ENCODE measurements at places on chromosomes 5 and 9.

DNA sequence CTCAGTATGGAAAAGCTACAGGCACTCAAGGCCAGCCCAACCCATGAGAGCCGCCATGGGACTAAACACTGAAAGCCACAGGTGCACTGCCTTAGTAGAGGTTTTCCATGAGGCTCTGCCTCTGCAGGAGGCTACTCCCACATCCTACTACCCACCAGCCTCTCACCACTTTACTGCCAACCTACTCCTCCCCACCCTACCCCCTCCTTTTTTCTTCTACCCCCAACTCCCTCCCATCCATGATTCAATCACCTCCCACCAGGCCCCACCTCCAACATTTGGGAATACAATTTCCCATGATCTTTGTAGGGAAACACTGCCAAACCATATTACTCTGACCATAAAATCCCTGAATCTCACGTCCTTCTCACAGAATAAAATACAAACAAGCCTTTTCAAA, 101.6 kb upstream of the CTSV start:
- no peak for DNase-seq

DNA sequence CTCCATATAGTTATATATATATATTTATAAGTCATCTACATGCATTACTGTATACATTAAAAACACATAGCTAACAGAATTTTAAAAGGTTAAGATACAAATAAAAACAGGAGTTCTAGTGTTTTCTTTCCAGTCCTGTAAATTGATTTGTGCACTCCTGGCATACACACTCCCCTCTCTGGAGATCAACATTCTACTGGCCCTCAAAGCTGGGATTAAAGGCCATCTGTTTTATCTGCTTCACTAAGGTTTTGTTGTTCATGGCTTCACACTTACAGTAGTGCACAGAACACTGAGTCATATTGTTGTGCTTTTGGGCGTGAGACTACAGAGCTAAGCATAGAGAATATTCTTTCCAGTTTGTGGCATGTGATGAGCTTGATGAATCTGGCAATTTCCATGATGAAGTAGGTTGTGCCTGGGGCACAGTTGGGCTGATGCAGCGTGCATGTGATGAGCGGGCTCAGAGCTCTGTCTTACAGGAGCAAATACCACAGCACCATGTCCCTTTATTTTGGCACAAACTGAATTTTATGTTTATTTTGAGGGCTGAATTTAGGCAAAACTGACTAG, 98.2 kb downstream of the TAF11L14 start:
- DNase-seq = no peak

GRCh38 chr5:74686962-74687751, 2.1 kb downstream of the HEXB start:
- no peak for DNase-seq

DNA sequence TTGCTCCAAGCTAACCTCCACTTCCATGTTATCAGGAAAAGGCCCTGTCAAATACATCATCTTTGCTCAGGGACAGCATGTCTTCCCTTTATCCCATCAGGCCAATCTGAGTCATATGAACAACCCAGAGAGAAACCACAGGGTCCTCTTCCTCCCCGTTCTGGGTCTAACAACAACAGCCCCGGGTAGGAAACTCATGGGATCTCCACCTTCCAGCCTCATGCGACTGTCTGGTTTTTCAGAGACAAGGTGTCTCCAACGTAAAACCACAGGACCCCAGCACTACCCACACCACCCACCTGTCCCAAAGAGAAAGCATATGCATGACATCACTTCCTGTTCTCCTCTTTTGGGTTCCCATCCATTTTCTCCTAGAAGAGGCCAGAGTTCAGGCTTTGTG, 217.9 kb downstream of the ENC1 start:
- no peak for DNase-seq

- DNase-seq = no peak
Measured at GRCh38 chr5:181176254-181176952, 28.6 kb downstream of the TRIM7 start.

- DNase-seq = no peak
Measured at GRCh38 chr5:5615569-5615968, 193.1 kb downstream of the ICE1 start.

DNA sequence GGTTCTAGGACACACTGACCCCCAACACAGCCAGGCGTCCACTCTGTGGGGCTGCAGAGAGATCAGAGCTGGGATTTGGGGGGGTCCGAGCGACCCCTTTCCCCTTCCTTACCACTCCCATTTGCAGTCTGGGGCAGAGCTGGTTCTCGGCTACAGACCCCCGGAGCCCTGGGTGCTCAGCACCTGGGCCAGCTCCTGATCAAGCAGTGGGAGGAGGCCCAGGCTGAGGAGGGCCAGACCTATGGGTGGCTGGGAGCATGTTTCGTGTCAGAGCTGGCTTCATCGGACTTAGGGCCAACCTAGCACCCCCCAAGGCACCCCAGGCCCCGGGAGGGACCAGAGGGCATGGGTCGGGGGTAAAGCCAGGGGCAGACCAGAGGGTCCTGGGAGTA, 7.6 kb downstream of the GRIN1 start:
- DNase-seq = no peak

GRCh38 chr5:14267166-14267838, 124.2 kb downstream of the TRIO start:
- no peak for DNase-seq

GRCh38 chr9:34540827-34541226, 18.0 kb upstream of the ENHO start:
- no peak for DNase-seq

GRCh38 chr5:109451146-109451545, 41.4 kb upstream of the PJA2 start:
- no peak for DNase-seq

DNA sequence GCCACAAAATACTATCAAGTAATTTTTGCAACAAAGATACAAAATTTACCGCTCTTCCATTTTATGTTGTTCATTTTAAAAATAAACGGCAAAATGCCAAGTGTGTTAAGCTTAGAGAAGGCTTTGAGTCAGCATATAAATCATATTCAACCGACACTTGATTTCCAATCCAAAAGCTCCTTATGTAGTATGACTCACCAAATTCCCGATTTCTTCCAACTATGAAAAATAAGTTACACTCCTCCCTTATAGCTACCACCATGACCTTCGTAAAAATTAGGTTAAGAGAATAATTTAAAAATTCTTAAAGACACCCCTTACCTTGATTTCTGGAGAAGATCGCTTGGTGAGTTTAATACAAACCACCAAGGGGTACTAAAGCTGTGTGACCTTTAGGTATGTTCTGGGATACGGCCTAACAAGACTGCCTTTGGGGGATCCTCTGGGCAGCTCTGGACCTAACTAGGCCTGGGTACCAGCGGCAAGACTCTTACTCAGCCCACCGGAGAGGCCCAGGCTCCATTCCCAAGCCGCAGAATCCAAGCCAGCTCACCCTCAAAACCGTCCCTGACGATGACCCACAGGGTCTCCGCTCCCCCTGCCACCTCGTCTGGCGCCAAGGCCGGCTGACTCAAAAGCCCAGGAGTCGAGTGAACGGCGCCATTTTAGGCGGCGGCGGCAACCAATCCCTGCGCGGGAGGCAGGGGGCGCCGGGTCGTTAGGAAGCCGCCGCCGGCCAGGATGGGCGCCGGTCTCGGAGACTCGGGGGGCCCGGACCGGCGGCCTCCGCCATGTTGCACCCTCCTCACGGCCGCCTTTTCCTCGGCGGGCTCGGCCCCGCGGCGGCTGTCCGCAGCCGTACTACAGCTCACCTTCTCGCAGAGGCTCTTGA, 739 bp downstream of the PPP2CA start:
- DNase-seq = peak; percentile 53

DNA sequence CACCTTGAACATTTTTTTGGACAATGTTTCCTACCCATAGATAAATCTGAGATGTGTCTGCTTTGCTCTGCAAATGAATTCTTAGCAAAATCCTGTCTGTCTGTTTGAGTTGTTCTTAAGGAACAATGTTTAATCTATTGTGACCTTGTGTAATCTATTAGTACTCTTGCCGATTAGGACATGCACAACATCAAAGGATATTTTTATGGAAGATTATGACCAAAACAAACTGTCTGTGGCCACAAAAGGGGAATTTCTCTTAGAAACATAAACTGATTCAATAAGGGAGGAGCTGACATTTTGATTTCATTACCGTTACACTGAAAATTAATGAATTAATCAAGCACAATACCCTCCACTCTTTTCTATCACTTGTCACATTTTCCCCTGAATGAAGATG, 323.0 kb upstream of the PRR16 start:
- DNase-seq = no peak

- no peak for DNase-seq
Measured at GRCh38 chr9:22041775-22042174, 32.7 kb upstream of the CDKN2B start.

- DNase-seq = no peak
Measured at GRCh38 chr5:52554293-52554692, 233.4 kb upstream of the ITGA1 start.

- DNase-seq = no peak
Measured at GRCh38 chr9:37146410-37146809, 26.0 kb downstream of the ZCCHC7 start.

- DNase-seq = no peak
Measured at GRCh38 chr5:131419877-131420276, 156.0 kb downstream of the CDC42SE2 start.

- DNase-seq = no peak
Measured at GRCh38 chr9:134384811-134385479, 58.7 kb downstream of the RXRA start.

DNA sequence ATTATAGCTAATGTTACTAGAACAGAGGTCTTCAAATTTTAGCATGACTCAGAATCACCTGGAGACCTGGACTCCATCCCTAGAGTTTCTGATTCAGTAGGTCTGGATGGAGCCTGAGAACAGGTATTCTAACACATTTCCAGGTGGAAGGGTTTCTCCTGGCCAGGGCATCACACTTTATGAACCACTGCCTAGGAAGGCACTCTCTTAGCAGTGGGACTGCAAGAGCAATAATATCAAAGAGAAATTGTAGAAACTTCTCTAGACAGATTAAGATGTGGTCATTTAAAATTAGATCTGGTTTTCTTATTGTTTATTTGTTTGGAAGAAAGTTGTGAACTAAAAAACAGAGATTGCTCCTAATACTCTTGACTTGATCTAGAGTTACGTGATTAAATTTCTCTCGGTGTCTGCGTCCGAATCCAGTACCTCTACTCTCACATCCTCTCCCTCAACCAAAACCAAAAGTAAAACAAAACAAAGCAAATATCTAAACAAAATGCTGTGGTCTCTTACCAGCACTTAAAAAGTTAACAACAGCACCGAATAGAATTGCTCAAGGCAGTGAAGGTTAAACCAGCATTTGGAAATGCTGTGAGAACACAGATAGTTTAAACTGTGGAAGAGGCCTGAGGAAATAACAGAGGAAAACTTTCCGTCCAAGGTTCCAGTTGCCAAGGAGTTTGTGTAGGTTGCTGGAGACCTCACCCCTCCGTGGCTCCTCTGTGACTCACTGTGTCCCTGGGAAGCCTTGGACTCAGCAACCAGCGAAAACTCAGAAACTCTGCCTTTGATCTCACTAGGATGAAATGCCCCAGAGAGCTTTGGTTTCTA, 193.4 kb downstream of the ARRDC3 start:
- no peak for DNase-seq

GRCh38 chr9:35945341-35946018, 12.5 kb downstream of the OR2S2 start:
- DNase-seq = no peak

- no peak for DNase-seq
Measured at GRCh38 chr9:80146466-80146865, 574.7 kb downstream of the TLE4 start.

DNA sequence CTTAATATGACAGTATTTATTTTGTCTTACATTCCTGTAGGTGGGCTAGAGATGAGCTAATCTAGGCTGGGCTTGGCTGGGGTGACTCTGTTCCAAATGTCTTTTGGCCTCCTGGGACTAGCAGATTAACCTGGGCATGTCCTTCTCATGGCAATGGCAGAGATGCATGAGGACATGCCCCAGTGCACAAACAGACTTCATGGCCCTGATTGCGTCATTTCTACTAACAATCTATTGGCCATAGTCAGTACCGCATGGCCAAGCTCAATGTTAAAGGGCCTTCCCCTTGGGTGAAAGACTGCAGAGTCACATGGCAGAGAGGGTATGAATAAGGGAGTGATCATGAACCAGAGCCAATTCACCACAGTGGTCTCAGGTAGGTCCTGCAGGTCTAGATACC, 313.4 kb downstream of the MSX2 start:
- DNase-seq = no peak

GRCh38 chr5:65034813-65035209, 266.1 kb downstream of the CWC27 start:
- no peak for DNase-seq

DNA sequence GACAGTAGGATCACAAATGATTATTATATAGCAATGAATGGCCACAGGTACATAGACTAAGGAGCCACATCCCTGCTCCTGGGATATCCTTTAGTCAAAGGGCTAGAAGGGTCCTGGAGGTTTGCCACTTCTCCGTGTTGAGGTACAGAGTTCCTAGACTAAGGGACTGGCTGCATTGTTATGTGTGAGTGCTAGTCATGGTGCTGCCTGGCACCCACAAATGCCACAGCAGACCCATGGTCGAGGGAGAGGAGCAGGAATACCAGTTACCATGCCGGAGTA, 47.4 kb downstream of the EXOSC2 start:
- DNase-seq = no peak

DNA sequence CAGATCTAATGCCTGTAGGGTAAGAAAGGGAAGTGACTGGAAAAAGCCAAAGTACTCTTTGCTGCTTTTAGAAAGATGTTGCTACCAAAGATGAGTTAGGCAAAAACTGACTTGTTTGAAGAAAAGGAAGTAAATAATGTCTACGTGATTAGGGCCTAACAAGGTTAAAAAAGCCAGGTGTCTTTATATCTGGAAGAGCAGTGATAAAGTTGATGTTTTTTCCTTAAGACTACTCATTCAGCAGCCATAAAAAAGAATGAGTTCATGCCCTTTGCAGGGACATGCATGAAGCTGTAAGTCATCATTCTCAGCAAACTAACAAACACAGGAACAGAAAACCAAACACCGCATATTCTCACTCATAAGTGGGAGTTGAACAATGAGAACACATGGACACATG, 13.5 kb upstream of the AMACR start:
- DNase-seq = no peak

GRCh38 chr5:164680812-164681520, 1175.5 kb downstream of the MAT2B start:
- no peak for DNase-seq

- DNase-seq = no peak
Measured at GRCh38 chr9:93984860-93985259, 29.7 kb upstream of the BARX1 start.

Measured in stimulated activated CD8-positive, alpha-beta memory T cell treated with anti-CD3 and anti-CD28 coated beads, Interleukin-15, amount 100 ng/mL, for 48 hours (primary cell).